Activated T-helper 9 cell treated with anti-CD3 and anti-CD28 coated beads, Interleukin-2, amount 50 U/mL, for 16 hours (primary cell): ENCODE measurements at places on chromosomes 7 and 10.

DNA sequence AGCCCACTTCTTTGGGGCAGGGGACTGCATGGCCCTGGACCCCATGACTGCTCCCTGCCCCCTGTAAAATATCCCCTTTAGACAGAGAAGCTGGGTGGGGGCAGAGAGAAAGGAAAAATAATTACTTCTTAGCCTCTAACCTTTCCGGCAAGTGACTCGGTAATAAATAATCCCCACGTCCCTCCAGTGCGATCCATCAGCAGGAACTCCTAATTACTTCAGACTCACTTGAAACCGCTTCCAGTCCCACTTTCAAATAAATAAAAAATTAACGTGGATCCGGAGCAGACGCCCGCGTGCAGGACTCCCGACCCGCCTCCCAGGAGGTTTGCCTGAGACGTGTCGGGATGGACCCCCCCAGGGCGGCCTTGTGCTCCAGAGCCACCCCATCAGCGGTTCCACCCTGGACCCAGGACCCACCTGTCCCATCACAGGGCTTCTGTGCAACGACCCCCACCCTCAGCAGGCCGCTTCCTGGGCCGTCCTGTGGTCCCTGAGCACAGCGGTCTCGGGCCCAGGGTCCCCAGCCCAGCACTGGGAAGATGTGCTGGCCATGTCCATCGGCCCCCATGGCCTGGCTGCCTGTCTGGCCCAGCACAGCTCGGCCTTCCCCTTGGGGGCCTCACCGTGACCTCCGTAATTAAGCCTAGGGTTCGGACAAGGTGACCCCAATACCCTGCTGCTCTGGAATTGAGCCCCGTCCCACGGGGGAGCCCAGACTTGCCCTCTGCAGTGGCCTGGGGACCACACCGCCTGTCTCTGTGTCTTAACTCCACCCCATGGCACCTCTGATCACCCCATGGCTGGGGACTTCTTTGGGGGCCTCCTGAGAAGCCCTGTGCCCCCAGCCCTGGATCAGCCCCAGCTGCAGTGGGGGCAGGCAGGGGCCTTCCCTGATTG lies 108.0 kb downstream of the UNCX start:
- no peak for DNase-seq

GRCh38 chr7:157769526-157770215 lies 432.9 kb downstream of the DNAJB6 start:
- no peak for DNase-seq

DNA sequence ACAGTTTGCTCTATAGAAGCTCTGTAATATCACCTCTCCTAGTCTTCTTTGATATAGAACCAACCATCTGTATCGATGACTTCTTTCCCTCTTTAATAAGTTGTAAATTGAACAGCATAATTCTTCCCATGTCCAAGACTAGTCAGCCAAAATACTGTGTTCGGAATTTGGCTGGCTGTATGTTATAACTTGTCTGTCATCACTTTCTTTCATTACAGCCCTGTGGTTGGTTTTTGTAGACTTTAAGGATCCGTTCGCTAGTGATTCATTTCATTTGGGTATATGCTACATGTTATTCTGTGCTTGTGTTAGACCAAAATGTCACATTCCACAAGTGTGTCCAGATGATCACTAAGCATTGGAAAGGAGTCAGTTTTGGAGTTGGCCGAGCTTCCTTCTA lies 155.4 kb upstream of the ITGB1 start:
- DNase-seq = no peak

DNA sequence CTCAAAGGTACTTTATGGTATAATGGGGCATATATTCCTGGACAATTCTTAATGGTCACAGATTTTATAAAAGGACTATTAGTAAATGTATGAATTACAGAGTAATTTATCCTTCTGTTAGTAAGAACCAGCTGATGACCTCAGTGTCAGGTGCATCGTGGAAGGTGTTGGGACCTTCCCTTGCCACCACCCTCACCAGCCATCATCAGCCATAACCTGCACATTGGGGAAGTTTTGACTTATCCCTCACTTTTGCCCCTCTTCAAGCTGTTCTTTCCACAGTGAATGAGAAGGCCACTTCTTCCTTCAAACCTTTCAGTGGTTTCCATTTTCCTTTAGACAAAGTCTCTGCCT lies 52.2 kb downstream of the FIGNL1 start:
- DNase-seq = no peak

DNA sequence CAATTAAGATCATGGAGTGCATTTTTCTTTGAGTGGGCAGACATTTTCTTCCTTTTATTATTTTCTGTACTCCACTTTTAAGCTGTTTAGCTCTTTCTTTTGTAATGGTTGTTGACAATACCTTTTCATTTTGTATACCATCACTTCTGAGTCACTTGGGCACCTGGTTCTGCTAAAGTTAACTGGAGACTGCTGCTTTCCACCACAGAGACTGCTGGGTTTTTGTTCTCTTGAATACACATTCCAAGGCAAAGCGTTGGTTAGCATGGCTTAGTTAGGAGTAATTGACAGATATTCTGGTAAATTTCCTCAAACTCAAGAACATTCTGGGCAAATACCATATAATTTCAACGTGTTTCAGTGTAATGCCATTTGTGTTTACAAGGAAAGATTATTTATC lies 541.9 kb upstream of the CELF2 start:
- DNase-seq = no peak

DNA sequence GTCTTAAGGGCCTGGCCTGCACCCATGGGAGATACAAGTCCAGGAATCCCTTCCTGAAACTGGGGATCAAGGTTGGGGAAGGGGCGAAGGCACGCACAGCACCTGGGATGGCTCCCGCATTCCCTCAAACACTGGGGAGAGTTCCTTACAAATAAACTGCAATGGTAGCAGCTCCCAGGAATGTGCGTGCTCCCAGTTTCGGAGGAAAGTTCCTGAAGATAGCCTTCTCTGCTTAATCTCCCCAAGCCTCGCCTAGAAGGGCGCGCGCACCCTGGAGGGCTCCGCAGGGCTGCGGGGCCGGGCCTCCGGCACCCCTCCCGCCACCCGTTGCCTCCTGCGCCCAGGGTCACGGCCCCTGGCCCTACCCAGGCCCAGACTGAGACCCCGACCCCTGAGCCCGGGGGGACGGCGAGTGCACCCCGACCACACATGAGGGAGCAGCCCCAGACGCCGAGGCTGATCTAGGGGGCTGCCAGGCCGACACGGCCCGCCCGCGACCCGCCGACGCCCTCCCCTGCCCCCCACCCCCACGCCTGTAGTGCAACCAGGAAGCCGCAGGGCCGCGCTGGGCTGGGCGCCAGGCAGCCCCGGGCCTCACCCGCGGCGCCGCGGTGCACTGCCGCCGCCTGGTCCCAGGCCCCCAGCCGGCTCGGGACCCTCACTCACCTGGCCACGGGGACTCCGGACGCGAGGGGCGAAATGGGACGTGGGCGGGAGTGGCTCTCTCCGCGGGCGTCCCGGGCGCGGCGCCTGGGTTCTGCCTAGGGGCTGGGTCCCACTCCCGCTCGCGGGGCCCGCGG lies 460 bp downstream of the ANXA11 start:
- no peak for DNase-seq

- no peak for DNase-seq
These were observed 142.0 kb downstream of the ARID5B start for GRCh38 chr10:62043421-62044021.

DNA sequence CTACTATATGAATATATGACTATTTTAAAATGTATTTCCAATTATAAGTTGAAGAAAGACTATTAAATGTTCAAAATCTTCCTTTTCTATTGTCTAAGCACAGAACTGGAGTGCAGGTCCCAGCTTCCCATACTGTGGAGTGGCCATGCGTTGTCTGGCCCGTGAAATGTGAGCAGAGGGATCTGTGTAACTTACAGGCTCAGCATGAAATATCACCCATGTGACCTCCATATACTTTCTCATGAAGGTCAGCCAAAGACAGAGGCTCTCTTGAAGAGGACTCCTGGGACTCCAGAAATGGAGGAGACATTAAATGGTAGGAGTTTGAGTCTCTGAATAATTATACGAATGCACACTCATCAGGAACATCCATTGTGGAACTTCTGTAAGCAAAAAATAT lies 92.4 kb upstream of the CAV2 start:
- DNase-seq = no peak

- DNase-seq = peak; percentile 71
These were observed 690 bp downstream of the SEPTIN7 start for GRCh38 chr7:35801392-35802101.

DNA sequence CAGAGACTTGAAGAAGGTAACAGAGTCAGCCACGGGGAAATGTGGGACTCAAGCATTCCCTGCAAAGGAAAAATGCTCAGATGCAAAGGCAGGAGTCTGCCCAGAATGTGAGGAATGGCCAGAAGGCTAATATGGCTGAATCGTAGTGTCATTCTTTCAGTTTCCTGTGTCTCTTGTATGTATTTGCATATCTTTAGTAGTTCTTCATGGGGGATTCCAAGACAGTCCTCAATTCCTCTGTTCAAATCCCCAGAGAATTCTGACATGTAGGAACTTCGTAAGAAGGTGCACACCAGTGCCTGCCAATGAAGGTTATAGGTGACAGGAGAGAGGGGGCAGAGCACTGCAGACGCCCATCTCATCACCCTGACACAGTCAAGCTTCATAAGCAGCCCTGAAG lies 154.4 kb downstream of the CACNB2 start:
- DNase-seq = no peak

- DNase-seq = no peak
These were observed 52.8 kb downstream of the COBL start for GRCh38 chr7:51263631-51264484.

GRCh38 chr7:151839451-151839921 lies 37.4 kb downstream of the PRKAG2 start:
- no peak for DNase-seq

DNA sequence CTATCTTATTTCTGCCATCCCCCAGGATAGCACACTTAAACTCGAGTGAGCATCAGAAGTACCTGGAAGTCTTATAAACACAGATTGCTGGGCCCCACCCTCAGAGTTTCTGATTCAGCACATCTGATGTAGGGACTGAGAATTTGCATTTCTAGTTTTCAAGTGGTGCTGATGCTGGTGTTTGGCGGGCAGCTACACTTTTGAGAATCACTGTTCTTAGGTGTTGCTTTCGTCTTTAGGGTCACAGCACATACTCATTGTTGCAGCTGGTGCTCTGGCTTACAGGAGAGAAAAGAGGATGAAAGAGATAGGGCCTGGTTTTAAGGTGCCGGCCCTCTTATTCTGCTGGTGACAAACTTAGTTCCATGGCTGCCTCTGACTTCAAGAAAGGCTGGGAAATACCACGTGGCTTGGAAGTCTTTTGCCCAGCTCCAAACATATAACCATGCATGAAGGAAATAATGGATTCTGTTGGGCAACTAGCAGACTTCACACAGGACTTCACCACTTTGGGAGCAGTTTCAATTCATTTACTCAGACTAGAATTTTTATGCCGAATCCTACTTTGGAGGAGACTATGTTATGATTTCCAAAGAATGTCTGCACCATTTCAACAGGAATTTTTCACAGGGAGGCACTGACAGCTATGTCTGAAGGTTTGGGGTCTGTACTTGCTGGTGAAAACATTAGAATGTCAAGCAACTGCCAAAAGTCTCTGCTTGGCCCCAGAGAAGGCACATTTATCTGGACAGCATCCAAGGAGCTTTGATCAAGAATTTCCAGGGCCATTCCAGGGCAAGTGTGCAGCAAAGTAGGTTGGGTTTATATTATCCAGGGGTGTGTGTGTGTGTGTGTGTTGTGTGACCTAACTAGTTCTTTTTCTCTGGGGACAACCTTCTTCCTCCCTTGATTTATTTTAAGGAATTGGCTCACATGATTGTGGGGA lies 6.9 kb upstream of the MINDY4 start:
- DNase-seq = no peak

DNA sequence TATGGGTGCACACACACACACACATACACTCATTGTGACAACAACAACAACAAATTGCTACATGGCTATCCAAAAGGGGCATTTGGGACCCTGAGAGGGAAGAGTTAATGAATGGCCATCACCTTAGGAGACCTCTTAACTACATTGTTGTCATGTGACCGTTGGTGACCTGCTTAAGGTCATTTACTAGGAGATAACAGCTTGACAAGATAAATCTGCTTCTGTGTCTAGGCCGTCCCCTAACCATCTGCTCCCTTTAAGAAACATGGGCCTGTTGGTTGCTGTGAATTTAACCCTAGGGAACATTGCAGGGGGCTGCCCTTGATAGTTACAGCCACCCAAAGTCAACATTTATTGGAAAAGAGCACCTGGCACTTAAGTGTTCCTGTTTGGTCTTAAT lies 29.7 kb downstream of the C1QL3 start:
- no peak for DNase-seq

DNA sequence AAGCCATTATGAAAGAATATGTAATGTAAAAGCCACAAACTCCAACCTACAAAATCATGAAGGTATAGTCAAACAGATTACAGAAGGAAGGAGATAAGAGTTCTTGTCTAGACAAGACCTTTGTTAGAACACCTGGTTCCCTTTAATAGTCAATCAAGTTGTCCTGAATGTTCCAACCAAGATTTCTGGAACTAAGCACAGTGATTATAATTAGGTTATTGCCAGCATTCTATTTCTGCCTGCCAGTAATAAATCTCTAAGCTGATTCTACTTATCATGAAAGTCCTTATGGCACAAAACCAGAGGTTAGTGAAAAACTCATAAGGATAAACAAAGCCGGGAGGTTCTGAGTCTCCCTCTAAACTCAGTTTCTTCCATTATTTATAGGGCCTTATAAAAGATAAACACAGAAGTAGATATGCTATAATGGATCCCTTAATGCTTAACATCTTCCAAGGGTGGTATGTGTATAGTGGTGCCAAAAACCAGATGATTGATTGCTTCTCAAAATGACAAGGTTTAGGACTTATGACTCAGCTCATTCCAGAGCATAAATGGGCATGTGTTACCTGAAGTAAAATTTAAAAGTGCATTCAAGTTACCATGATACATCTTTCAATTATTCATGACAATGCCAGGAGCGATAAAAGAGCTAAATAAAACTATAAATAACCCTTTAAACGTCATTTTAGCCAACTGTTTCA lies 237.2 kb downstream of the CSTF2T start:
- DNase-seq = no peak

DNA sequence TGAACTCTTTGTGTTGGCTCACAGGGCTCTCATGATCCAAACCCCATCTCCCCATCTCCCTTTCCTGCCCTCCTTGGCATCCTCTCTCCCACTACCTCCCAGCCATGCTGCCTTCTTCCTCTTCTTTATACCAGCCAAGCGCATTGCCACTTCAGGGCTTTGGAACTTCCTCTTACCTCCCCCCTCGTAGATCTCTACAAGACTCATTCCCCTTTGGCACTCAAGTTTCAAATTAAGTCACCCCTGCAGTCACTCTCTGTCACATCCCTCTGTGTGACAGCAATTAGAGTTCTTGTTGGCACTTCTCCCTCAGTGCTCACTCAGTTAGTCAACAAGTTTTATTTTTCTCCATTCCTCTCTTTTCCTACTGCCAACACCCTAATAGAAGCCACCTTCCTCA lies 20.8 kb upstream of the NRP1 start:
- DNase-seq = no peak

- no peak for DNase-seq
These were observed 4.5 kb downstream of the FGF8 start for GRCh38 chr10:101771380-101771779.

- DNase-seq = no peak
These were observed 37.1 kb downstream of the STARD3NL start for GRCh38 chr7:38215115-38215514.
